ENCODE measurements at places on chromosomes 1 and 21.

DNA sequence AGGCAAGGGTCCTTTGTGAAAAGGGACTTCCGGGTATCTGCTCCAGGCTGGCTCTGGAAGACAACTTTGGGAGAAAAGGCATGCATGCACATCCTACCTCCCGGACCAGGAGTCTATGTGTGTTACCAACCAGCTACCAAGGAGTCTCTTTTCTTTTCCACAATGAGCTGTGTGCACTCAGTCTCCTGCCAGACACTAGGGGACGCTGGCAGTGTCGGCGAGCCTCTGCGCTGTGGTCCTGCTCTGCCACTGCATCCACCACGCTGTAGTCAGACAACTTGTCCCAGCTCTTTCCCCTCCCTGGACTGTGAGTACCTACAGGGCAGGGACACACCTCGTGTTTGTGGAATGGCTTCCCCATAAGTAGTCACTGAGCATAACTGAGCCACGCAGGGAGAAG lies 5.1 kb upstream of the SSR2 start:
- DNase-seq, result peak; percentile 18

DNA sequence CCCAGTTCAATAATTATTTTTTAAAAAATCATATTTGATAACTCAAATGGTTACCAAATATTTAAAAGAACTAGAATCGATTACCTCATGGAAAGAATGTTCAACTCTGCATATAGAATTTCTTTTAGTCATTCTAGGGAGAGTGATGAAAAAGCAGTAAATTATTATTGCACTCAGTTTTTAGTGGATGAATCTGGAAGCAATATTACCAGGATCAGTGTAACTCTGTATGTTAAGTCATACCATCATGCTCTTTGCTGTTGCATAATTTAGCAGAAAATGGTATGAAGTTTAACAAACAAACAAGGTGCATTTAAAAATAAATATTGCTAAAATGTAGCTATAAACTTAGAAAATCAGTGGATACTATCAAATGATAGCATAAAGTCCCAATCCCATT lies 46.1 kb upstream of the ARHGAP29 start:
- DNase-seq, result no peak

- no peak for DNase-seq
These were observed 112.5 kb downstream of the PGBD5 start for GRCh38 chr1:230313453-230314141.

DNA sequence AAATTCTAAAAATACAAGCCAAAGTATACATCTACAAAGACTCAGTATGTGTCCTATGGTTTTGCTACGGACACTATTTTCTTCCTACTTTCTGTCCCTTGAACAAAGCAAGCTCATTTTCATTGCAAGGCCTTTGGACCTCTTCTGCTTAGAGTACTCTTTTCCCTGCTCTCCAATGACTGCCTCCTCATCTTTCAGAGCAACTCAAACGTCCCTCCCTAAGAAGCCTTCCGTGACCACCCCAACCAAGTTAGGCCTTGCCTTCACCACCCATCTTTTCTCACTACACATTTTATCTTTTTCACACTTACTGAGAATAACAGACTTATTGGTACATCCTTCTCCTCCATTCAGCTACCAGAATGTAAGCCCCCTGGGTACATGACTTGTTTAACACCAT lies 39.9 kb downstream of the ENAH start:
- DNase-seq, result no peak

DNA sequence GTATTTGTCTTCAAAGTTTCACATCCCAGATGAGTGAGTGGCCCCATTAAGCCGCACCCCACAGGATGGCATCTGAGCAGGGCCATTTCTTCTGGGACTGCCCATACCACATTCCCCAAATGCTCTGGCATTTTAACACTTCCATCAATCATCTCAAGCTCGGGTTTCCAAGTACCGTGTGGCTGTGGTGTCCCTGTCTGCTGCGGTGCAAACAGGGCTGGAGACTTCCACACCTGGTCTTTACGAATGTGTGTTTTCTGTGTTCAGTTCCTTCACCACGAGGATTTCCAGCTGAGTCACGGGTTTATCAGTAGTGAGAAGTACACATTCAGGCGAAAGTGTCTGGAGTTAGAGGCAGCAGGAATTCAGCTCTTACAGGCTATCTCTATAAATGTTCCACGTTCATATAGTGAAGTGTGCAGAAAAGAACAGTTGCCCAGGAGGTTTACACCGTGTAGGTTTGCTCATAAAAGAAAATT lies 195.2 kb downstream of the RHOU start:
- no peak for DNase-seq

- no peak for DNase-seq
These were observed 180.3 kb upstream of the DMRTA2 start for GRCh38 chr1:50603274-50604271.

- no peak for DNase-seq
These were observed 12.6 kb downstream of the RPL5 start for GRCh38 chr1:92844439-92844838.

DNA sequence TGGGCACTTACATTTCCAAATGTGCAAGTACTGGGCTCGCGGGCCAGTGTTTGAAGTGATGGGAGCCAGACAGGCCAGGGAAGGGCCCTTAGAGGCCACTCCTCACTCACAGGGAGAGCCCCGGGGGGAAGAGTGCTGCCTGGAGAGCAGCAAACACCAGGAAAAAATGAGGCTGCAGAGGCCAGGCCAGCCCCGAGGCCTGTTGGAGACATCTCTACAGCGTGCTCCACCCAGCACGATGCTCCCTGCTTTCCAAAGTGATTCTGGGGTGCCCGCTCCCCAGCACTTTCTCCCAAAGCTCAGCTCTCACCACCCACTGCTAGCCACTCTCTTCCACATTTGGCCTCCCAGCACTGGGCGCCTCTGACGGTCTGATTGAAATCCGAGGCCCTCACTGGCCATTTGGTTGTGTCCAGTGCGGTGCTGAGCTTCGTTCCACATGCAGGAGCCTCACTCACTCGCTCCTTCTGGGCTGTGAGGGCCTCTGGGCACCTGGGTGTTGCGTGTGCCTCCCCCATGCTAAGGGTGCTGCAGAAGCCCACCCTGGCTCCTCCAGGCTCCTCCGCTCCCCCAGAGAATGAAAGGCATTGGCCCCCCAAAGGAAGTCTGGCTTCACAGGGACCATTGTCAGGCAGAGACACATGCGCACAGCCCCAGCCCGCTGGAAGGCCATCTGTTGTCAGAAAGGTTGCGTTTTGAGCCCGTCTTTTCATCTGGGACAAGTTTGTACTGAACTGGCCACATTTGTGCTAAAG lies 385.4 kb upstream of the VAMP3 start:
- DNase-seq, result no peak

- DNase-seq, result no peak
These were observed 87.6 kb downstream of the MTR start for GRCh38 chr1:236882678-236883077.

GRCh38 chr1:108107658-108108057 lies 92.5 kb downstream of the SLC25A24 start:
- peak; percentile 55 for DNase-seq

DNA sequence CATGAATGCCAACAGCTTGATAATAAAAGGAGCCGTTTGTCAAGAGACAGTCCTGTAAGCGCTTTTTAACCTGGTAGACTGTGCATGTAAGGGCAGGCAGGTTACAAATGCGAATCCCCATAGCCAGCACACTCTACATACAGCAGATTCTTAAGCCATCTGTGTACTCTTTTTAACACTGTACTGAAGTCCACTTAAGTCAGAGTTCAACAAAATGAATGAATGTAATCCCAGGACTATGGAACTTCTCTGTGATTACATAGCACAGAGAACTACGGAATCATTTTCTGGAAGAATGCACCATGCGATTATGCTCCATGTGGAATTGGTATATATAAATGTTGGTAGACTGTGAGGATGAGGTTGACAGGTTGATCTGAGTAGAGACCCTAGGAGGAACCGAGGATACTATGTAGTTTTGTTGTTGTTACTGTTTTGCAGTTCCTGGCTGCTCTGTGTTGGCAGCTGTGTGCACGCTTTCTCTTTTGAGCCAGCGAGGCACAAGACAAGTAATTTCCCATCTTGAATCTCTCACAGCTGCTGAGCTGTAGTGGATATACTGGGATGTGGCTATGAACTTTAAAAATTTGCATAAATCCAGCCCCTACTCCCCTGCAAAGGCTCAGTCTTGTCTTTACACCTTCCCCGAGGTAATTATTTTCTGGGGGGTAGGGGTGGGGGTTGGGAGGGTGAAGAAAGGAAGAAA lies 21.9 kb downstream of the LRRC8D start:
- no peak for DNase-seq

DNA sequence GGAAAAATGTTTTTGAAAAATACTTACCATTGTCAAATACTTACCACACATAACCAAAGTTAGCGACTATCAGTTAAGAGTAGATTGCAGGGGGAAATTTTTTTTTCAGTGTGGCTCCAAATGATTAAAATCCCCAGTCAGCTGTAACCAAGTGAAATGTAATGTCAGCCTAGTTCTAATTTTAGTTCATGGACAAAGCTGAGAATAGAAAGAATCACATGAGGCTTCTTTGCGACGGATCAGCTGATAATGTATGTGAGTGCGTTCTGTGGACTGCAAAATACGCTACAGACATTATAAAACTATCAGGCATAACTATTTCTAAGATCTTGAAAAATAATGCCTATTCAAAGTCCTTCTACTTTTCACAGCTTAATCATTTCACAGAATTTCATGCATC lies at the start of gene LRRC39:
Gene LRRC39 (minus strand): TSS at position 166 of the 400 bp plus-strand sequence. CDS start 9,740 bp downstream, outside the sequence.
- DNase-seq, result no peak

DNA sequence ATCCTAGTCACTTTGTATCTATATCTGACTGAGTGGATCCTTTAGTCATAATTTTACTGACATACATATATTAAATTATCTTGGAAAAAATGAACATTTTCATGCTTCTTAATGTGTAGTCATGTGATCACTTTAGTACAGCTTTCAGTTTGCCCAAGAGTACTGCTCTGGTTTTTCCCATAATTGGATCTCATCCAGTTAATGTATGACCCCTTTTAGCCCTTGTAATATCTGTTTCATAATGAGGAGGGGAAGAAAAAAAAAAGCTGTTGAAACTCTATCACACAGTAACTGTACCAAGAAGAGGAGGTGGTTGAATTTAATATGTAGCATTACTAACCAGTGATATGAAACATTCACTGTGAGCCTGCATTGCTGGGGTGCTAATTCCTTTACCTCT lies 328.7 kb downstream of the PTPRC start:
- DNase-seq, result no peak

DNA sequence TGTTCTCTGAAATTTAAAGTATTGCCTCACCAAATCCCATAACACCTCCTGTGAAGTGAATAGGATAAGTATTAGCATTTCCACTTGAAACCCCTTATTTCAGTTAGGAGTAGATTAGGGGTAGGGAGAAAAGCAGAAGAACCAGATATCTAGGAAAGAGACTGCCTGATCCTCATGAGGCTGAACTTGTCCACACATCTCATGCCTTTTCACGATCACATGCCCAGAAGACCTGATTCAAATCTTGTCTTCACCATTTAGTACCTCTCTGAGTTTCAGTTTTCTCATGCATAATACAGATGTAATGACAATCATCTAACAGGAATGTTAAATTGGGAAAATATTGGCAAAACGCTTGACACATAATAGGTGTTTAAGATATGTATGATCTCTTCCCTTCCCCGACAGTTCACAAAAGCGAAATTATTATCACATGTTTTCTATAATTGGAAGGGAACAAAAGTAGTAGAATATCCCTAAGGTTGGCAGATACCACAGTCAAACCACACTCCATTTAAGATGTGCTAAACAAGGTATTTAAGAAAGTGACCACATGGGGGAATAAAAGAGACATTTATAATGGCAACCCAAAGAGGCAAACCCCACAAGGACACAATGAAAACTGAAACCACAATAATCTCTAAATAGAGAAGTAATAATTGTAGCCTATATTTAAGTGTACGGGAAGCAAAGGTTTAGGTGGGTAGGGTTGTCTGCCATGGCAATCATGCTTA lies 25.2 kb downstream of the GFI1 start:
- no peak for DNase-seq

GRCh38 chr1:42931911-42932422 lies 26.7 kb downstream of the SLC2A1 start:
- peak; percentile 62 for DNase-seq

DNA sequence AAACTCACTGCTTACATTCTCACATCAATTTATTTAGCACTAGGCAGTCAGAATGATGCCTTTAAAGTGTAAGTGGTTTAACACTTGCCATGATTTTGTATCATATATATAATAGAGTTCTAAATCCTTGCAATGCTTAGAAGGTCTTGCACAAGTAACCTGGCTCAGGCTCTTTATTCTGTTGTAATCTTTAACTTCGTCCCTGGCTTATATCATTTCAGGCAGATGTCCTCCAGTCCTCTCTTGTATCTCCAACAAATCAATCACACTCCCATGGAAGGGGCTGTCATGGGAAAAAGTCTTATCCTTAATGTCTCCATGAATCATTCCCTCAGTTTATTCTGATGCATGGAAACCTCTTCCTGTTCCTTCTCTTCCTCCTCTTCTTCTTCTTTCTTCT lies 841.6 kb upstream of the B3GALT2 start:
- DNase-seq, result no peak

DNA sequence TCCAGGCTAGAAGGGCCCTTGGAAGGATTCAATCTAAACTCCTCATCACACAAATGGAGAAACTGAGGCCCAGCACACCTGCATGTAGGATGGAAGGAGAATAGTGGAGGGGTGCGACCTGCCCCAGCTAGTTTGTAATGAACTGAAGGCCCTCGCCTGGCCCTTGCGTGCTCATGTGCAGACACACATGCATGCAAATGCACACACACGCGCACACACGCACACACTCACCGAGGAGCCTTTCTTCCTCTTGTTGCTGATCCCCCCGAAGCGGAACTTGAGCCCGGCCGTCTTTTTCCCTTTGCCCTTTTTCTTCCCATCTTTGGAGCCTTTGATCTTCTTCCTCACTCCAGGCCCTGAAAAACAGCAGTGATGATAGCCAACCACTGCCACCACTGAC lies 27.9 kb downstream of the CHD5 start:
- no peak for DNase-seq

- DNase-seq, result no peak
These were observed 4.1 kb downstream of the EFHD2 start for GRCh38 chr1:15413563-15414444.

- DNase-seq, result no peak
These were observed 26.3 kb downstream of the ADAM30 start for GRCh38 chr1:119869995-119870394.

DNA sequence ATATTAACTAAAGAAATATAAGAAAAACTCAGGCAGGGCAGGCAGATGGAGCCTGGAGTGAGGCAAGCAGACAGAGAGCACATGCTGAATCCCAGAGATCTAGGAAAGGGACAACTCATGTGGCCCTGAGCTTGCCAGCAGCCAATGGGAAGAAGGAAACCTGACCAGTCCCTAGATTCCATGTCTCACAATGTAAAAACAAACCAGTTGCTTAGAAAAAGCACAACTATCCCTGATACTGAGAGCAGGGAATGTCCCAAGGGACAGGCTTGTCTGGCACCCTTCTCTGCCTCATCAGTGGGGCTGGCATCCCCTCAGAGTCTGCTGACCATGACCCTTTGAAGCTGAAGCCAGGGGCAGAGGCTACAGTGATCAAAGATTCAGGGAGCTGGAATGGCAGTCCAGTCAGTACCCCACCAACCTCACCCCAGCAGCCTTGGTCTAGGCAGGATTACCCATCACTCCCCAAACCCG lies 27.8 kb downstream of the HSPG2 start:
- DNase-seq, result no peak

- DNase-seq, result no peak
These were observed 376.7 kb upstream of the ADGRL2 start for GRCh38 chr1:81424061-81424460.
